WTC11 (cell line): ENCODE measurements at places on chromosomes 16 and 17. TPM values are rescaled to one million over a fixed set of nuclear protein-coding genes. Genes with fewer than 3 reads are reported as not detected.

Gene CCDC144A
- 1.6 to 2.6 TPM (median 2.6 TPM) in 3 replicates for total RNA-seq

Gene RABEP2
- total RNA-seq, result 16.5 to 24.0 TPM (median 22.6 TPM) in 3 replicates

Gene CBLN1
- 3.7 to 5.6 TPM (median 4.2 TPM) in 3 replicates for total RNA-seq

- H3K27ac ChIP-seq, result no peak overlapping the region
- peaks cover 6% of the 10 kb centered on the region for H3K4me1 ChIP-seq
- no peaks in the 10 kb centered on the region for H3K36me3 ChIP-seq
- H3K27me3 ChIP-seq, result peaks cover 27% of the 10 kb centered on the region
- DNase-seq, result no peak
Measured at GRCh38 chr17:76246080-76247066, 6.1 kb upstream of the RNF157 start.

DNA sequence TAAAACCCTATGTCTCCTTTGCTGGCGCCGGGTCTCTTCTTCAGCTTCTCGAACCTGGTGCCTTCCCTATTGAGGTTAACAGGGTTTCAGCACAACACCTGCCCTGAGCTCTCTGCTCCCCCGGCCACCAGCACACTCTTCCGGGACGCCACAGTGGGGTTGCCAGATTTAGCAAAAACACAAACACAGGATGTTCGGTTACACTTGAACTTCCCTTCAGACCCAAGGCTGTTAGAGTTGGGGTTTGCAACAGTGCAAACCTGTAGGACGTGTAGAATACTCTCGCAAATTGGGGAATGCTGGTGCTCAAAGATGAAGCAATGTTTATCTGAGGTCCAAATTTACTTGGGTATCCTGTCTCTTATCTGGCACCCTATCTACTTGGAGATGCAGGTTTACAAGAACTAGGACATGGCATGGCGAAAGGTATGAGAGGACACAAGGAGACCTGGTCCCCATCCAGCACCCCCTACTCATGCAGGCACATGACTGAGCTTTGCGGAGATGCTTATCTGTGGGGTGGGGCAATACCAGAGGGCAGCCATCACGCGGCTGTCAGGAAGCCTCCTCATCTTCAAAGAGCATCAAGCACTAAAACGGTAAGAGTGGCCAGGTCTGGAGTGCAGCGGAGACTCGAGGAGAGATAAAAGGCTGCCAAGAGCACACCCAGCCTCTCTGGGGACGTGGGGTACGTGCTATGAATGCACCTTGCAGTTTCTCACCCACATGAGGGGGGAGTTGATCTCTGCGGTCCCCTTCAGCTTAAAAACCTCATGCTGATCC lies 52.8 kb downstream of the SDK2 start:
- peaks cover 32% of the 10 kb centered on the region for H3K4me1 ChIP-seq
- H3K4me3 ChIP-seq, result no peak overlapping the region
- no peak overlapping the region for H3K27ac ChIP-seq
- no peak for DNase-seq
- no peaks in the 10 kb centered on the region for H3K27me3 ChIP-seq
- H3K36me3 ChIP-seq, result no peaks in the 10 kb centered on the region

DNA sequence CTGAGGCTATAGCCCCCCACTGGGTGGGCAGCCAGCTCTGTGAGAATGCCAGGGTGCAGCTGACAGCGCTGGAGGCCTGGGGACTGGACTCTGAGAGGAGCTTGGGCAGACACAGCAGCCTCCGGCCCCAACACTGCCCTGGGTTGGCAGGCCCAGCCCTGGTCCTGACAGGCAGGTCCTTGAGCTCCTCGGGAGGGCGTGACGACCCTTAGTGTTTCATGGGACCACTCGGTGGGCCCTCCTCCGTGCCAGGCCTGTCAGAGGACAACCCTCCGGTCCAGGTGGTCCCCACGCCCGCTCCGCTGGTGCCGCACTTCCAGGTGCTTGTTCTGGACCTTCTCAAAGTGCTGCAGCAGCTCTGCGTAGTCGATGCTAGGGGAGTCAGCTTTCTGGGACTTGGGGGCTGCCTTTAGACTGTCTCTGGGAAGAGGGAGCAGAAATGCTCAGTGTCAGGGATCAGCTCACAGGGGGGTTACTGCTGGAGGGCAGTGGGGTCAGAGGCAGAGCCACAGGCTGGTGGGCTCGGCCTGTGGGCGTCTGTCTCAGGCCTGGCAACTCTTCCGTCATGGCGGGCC lies 1.9 kb upstream of the MTSS2 start:
- H3K4me3 ChIP-seq, result peak overlapping the region; percentile 34; the same call in 1 of the 2 replicates
- DNase-seq, result no peak
- H3K27me3 ChIP-seq, result no peaks in the 10 kb centered on the region
- peaks cover 26% of the 10 kb centered on the region for H3K4me1 ChIP-seq
- H3K36me3 ChIP-seq, result no peaks in the 10 kb centered on the region
- H3K27ac ChIP-seq, result no peak overlapping the region

- DNase-seq, result no peak
- peaks cover 3% of the 10 kb centered on the region; the same call in 1 of the 2 replicates for H3K27me3 ChIP-seq
- peaks cover 24% of the 10 kb centered on the region for H3K4me1 ChIP-seq
Measured at GRCh38 chr16:85908889-85909589, 10.1 kb downstream of the IRF8 start.
